Activated T-cell treated with anti-CD3 and anti-CD28 coated beads for 48 hours (primary cell): ENCODE measurements at places on chromosomes 6 and 20.

- DNase-seq = no peak
Observed at GRCh38 chr6:134132494-134133141, 80.2 kb upstream of the SLC2A12 start.

DNA sequence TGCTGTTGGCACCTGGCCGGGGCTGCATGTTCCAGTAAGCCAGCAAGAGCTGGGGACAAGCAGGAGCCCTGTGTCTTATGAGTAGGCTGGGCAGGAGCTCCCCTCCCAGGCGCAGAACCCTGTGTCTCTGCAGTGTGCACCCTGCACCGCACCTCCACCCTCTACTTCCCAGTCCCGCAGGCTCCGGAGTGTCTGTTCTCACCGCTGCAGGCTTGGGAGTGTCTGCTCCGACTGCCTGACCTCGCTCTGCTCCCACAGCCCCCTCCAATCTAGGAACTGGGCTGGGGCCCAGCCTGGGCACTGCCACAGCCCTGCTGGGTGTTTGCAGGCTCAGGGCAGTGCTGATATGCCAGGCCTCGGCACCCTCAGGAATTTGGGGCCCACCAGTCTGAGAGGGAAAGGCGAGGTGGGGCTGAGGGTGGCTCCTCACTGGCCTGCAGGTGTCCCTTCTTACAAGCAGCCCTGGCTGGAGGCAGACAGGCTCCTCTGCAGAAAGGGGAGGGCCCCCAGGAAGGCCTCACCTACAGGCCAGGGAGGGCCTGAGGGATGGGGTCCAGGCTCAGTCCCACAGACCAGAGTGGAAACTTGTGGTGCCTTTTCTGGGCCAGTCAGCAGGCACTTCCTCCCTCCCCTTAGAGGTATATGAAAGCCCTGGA is 871.6 kb upstream of the GJE1 start:
- no peak for DNase-seq

DNA sequence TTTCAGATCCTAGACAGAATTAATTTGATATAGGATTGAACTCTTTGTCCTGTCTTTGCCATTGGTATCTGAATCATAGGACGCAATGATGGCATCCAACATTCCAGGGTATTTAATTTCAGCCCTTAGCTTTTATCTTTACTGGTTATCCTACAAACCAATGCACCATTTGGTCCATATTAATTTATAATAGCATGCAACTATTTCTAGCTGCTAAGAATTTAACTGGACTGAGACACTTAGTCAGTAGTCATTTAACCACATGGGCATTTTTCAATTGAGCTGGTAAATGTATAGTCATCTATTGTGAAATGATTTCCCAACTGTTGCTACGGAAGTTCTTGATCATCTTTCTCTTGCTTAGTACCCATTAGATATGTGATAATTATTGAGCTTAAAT is 141.1 kb downstream of the CD164 start:
- no peak for DNase-seq

- DNase-seq = no peak
Observed at GRCh38 chr6:428047-428603, 36.6 kb downstream of the IRF4 start.

DNA sequence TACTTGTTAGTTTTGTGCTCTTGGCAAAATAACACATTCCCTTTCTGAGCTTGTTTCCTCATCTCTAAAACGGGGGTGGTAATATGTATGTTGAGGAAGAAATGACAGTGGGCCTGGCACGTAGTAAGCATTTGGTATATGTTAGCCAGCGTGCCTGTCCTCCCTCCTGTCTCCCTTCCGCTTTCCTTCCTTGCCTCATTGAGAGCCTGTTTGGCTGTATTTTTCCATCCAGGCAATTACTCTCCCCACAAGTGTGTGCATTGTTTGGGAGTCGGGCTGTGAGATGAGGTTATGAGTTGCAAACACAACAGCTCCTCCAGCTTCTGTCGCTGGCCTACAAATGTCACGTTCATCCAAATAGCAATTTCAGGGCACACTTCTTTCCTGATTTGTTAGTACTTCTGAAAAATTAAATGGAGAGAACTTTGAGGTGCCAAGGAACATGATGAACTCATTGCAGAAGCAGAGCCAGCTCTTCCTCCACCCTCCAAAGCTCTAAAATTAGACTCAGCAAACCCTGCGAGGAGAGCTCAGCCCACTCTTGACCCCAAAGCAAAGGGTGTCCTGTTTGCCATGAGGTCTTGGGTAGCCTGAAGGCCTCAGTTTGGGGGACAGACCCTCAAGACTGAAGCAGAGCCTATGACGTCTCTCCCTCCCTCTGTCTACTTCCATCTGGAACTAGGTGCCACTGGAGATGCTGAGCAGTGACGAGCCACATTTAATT is 50.7 kb upstream of the TOX2 start:
- DNase-seq = no peak

GRCh38 chr6:14713008-14713960 is 532.6 kb upstream of the JARID2 start:
- no peak for DNase-seq

DNA sequence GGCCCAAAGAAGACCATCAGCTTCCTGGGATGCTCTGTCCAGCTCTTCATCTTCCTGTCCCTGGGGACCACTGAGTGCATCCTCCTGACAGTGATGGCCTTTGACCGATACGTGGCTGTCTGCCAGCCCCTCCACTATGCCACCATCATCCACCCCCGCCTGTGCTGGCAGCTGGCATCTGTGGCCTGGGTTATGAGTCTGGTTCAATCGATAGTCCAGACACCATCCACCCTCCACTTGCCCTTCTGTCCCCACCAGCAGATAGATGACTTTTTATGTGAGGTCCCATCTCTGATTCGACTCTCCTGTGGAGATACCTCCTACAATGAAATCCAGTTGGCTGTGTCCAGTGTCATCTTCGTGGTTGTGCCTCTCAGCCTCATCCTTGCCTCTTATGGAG is 5.1 kb downstream of the OR2H1 start:
- no peak for DNase-seq

DNA sequence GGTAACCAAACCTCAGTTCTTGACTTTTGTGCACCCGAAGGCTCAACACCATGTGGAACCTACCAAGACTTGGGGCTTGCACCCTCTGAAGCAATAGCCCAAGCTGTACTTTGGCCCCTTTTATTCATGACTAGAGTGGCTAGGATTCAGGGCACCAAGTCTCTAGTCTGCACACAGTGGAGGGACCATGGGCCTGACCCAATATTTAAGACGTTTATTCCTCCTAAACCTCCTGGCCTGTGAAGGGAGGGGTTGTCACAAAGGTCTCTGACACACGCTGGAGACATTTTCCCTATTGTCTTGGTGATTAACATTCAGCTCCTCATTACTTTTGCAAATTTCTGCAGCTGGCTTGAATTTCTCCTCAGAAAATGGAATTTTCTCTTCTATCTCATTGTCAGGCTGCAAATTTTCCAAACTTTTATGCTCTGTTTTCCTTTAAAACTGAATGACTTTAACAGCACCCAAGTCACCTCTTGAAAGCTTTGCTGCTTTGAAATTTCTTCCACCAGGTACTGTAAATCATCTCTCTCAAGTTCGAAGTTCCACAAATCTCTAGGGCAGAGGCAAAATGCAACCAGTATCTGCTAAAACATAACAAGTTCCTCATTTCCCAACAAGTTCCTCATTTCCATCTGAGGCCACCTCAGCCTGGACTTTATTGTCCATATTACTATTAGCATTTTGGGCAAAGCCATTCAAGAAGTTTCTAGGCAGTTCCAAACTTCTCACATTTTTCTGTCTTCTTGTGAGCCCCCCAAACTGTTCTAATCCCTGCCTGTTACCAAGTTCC is 481.4 kb upstream of the BTBD3 start:
- DNase-seq = no peak

- no peak for DNase-seq
Observed at GRCh38 chr20:44394702-44395460, 39.4 kb downstream of the HNF4A start.

- DNase-seq = no peak
Observed at GRCh38 chr6:13046084-13046483, 282.3 kb downstream of the TBC1D7 start.

- DNase-seq = no peak
Observed at GRCh38 chr6:44561060-44561623, 173.6 kb downstream of the CDC5L start.

DNA sequence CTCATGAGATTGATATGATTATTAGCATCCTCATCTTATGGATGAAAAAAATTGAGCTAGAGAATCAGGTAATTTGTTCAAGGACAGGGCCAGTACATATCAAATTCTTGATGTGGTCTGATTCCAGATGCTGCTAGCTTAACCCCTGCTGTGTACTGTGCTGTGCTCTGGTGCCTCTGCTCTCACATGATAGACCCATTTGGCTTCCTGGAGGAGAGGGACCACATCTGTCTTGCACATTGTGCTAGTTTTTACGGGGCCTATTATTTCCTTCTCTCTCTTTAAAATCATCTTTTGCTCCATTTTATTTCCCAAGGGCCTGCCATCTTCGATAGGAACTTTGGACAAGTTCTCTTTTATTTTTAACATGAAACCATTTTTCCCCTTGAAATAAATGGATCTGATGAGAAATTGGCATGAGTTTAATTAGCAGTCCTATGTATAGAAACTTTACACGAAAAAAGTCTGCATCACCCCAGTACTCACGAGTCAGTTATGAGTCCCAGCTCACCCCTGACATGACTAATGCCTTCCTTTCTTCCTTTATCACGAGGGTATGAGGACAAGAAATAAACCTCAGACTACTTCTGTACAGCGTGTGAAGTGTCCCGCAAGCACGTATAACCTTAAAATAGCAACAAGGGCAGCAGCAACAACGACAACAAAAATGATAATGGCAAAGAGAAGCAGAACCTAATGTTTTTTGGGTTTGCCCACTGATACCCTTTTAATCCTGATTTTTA is 26.5 kb downstream of the CD109 start:
- no peak for DNase-seq

DNA sequence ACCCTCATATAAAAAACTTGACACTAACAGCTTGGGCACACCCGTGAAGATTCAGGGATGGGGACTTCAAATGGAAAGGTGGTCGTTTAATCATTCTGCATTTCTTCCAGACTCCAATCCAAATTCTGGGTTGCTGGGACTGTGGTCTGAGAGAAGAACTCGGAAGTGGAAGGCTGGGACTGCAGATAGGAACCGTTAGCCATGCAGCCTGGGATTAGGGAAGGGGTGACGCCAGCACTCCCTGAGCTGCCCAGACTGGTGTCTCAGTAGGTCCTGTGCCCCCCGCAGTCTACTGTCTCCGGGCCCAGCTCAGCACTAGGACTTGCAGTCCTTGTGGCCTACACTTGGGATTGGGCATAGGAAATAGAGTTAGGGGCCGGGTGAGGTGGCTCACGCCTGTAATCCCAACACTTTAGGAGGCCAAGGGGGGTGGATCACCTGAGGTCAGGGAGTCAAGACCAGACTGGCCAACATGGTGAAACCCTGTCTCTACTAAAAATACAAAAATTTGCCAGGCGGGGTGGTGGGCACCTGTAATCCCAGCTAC is 511 bp upstream of the CLIC1 start:
- no peak for DNase-seq

GRCh38 chr20:42051921-42052320 is 433.7 kb upstream of the CHD6 start:
- no peak for DNase-seq

GRCh38 chr6:32088487-32089049 is 20.6 kb downstream of the TNXB start:
- DNase-seq = no peak

DNA sequence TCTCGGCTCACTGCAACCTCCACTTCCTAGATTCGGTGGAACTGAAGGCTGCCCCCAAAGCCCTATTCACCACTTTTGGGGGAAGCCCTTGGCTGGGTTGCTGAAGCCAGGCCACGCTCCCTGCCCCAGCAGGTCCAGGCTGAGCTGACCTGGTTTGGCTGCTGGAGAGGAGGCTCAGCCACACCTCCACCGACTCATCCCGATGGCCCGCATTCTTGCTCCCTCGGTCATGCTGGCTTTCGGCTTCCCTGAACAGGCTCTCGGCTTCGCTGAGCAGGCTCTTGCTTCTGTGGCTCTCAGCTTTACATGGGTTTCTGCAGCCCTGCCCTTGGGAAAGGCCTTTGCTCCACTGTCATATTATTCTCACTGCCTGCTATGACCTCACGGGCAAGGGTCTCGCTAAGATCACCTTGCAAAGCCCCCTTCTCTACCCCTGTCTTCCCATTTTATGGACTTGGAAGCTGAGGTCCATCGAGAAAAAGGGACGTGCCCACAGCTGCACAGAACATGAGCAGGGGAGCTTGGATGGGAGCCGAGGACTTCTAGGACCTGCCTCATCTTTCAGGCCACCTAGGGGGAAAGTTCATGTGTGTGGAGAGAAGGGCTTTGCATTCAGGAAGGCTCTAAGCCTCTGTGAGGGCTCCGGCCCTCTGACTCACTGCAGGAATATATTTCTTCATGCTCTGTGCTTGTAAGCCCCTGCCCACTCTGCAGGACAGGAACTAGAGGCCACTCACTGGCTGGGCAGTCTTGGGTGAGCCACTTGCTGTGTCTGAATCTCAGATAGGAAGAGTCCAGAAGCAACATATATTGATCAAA is 15.6 kb downstream of the ARHGAP40 start:
- no peak for DNase-seq

DNA sequence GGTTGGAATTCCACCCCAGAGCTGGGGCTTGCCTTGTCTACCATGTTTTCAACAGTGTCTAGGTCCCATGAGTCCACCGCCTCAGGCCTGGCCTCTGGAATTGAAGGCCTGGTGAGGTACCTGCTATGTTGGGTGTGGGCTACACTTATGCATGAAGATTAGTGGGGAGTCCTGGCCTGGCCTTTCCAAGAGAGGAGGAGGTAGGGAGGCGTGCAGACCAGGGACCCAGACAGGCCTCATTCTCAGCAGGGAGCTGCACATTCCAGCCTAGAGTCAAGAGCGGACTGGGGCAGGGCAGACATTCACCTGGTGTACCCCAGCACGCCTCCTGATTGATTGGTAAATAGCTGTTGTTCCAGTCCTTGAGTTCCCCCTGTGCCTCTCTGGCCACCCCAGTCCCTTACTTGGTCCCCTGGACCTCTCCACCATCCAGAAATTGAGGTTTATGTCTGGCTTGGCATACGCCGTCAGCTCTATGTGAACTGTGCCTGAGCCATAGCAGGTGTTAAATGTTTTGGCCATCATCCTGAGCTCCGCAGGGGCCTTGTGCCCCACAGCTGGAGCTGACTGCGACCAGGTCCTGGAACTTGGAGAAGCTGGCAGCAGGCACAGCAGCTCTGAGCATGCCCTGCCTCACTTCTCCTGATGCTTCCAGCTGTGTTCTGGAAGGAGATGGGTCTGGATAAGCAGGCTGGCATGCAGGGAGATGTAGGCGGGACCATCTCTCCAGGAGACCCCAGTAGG is 8.2 kb upstream of the VEGFA start:
- DNase-seq = no peak

DNA sequence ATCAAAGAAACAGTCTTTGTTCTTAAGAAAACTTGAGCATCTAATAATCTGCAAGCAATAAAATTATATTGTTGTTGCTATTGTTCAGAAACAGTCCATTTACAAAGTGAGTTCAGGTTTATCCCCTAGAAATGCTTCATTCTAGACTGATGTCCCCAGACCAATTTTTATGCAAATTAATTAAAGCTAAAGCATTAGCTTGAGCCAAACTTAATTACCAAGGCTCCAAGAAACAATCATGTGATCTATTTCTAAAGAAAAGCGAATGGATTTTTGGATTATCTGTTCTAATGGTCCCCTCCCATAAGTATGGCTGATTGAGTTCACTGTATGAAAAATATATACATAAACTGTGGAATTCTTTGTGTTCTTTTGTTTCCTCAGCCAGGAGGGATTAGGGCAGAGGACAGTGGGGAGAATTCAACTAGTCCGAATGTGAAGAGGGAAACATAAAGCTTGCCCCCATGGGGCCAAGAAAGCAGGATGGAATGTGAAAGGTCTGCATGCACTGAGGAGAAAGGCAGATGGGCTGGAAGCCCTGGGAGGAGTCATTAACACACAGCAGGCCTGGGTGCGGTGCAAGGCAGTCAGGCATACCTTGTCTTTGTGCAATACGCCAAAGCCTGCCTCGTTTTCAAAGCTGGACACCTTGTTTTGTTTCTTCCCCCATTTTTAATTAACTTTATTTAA is 597.1 kb downstream of the KIF16B start:
- no peak for DNase-seq
